ENCODE measurements at places on chromosomes 11 and 22. TPM values are rescaled to one million over a fixed set of nuclear protein-coding genes. Genes with fewer than 3 reads are reported as not detected.

The ZP1 gene
- 0.07 TPM for polyA plus RNA-seq

The RASGRP2 gene
- polyA plus RNA-seq, result 40.2 TPM

The KRTAP5-10 gene
- polyA plus RNA-seq, result not detected

The LINC01488 gene
- polyA plus RNA-seq, result 0.14 TPM

The ASCL3 gene
- not detected for polyA plus RNA-seq

The MRGPRF gene
- 18.9 TPM for polyA plus RNA-seq

DNA sequence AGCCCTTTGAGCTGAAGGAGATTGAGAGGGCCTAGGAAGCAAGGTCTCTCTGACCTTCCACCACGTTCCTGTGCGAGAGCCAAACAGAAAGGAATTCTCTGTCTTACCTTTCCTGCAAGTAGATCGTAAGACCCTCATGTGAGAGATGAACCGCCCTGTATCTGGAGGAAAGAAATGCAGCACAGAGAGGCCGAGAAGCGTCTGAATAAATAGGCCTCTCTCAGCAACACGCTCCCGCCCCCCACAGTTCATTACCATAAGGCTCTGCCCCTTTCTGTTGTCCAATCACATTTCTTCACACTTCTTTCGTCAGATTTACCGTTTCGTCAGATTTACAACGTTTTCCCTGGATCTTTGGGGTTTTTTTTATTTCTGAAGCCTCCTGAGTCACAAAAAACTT is 90.3 kb downstream of the BLID start:
- DNase-seq, result no peak

GRCh38 chr22:34414467-34415440 is 494.5 kb upstream of the LARGE1 start:
- peak; percentile 86 for DNase-seq

DNA sequence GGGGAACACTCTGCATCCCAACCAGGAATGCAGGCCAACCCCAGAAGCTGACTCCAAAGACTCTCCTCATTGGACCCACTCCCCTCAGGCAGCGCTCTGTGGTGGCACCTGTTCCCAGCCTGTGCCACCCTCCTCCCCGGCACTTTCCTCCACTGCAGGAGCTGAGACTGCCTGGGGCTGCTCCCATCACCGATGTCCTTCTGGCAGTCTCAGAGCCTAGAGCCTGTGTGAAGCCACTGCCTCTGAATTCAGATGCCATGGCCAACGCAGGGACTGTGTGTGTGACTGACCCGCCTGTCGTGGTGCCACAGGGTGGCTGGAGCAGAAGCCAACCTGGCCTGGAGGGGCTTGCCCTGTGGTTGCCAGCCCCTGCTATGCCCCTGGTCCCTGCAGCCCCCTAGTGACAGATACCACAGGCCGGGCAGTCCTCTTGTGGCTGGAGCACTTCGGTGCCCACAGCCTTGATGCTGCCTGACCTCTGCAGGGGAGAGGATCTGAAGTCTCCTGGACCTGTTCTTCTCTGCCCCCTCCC is 43.2 kb downstream of the TBX1 start:
- no peak for DNase-seq

- no peak for DNase-seq
Observed at GRCh38 chr11:110038201-110038600, 55.0 kb upstream of the ZC3H12C start.

- DNase-seq, result no peak
Observed at GRCh38 chr22:20064140-20064480, 15.9 kb upstream of the DGCR8 start.

GRCh38 chr11:116348226-116348625 is 424.6 kb downstream of the BUD13 start:
- peak; percentile 63 for DNase-seq

GRCh38 chr22:23722160-23722559 is 28.8 kb downstream of the ZNF70 start:
- no peak for DNase-seq

- DNase-seq, result peak; percentile 95
Observed at GRCh38 chr11:113314389-113315301, at the start of gene TTC12. Gene TTC12, plus strand, starts transcription at chr11:113314583. Its CDS starts 1,675 bp downstream, at chr11:113316258.

GRCh38 chr22:46175631-46176030 is 25.3 kb downstream of the PPARA start:
- no peak for DNase-seq

DNA sequence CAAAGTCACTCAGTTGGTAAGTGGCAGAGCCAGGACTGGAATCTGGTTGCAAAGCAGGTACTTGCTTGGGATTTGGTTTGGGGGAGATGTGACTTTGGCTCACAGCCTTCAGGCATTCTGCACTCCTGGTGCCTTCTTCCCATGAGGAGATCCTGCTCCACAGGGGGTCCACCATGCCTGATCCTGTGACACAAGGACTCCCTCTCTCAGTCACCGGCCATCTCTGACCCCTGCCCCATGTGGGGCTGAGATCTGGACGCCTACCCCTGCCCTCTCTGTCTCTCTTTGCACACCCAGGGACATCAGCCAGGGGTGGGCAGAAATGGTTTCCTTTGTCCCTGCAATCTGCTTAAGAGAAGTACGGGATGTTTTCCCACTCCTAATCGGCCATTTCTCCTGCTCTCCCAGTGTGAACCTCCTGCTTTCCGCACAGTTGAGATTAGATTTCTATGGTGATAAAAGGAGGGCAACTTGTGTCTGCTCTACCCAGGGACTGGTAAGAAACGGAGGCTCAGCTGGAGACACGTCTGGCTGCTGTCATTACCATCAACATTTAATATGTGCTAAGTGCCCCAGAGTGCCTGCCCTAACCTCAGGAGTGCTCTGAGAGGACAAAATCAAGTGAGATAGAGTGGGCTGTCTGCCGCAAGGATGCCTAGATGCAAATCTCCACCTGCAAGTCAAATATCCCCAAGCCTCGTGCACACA is 11.1 kb upstream of the FXYD6 start:
- DNase-seq, result no peak

- peak; percentile 47 for DNase-seq
Observed at GRCh38 chr11:73330569-73331093, 22.6 kb downstream of the ARHGEF17 start.

DNA sequence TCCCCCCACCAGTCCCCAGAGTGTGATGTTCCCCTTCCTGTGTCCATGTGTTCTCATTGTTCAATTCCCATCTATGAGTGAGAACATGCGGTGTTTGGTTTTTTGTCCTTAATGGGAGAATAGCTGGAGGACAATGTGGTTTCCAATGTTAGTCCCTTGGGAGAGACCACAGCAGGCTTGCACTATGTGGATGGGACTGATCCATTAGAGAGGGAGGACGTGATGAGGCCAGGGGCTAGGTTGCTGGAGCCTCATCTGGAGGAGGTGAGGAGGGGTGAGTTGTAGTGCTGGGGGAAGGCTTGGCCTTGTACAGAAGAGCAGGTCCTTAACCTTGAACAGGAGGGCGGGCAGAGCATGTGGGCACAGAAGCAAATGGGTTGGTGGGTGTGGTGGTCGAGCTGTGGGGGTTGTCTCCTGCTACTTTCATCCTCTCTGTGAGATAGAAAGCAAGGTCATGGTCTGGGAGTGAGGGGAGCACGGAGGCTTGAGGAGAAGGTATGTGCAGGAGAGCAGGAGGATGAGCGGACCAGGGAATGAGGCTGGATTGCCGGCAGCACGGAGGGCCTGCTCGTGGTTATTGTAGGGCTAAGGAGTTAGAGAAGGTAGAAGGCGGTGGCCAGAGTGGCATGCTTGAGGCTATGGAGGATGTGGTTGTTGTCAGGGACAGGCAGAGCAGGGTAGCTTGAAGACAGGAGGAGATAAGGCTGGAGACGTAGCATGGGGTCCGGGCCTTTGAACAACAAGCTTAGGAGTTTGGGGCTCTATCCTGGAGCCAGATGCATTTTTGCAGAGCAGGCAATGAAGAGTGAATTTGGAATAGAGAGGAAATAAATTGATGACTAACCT is 11.2 kb upstream of the SREBF2 start:
- DNase-seq, result no peak

DNA sequence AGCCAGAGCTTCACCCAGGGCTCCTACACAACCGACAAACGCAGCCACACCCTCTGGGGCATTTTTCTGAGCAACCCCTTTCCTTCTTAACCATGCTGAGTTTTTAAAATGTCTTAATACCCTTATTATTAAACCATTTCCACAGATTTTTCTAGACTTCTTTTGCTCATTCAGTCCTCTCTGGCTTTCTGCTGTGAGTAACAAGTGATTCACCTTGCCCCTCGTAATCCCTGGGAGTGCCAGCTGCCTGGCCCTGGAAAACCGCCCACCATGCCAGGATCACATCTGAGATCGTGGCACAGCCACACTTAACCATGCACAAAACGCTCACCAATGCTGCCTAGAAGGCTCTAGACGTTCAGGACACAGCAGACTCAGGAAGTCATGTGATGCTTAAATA is 25.4 kb downstream of the YPEL1 start:
- DNase-seq, result no peak

DNA sequence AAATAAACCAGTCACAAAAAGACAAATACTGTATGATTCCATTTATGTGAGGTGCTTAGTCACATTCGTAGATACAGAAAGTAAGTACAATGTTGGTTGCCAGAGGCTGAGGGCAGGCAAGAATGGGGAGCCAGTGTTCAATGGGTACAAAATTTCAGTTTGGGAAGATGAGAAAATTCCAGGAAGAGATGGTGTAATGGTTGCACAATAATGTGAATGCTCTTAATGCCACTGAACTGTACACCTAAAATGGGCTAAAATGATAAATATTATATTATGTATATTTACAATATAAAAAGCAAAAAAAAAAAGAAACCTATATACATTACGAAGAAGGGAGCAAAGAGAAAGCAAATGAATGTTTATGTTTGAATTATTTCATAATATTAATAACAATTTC is 329.0 kb downstream of the C11orf87 start:
- DNase-seq, result no peak
